ENCODE measurements at places on chromosomes 3 and 15. TPM values are rescaled to one million over a fixed set of nuclear protein-coding genes. Genes with fewer than 3 reads are reported as not detected.

Gene BUB1B
- 26.8 TPM for total RNA-seq

GRCh38 chr3:149409351-149409750, 31.9 kb upstream of the TM4SF1 start:
- DNase-seq: no peak

DNA sequence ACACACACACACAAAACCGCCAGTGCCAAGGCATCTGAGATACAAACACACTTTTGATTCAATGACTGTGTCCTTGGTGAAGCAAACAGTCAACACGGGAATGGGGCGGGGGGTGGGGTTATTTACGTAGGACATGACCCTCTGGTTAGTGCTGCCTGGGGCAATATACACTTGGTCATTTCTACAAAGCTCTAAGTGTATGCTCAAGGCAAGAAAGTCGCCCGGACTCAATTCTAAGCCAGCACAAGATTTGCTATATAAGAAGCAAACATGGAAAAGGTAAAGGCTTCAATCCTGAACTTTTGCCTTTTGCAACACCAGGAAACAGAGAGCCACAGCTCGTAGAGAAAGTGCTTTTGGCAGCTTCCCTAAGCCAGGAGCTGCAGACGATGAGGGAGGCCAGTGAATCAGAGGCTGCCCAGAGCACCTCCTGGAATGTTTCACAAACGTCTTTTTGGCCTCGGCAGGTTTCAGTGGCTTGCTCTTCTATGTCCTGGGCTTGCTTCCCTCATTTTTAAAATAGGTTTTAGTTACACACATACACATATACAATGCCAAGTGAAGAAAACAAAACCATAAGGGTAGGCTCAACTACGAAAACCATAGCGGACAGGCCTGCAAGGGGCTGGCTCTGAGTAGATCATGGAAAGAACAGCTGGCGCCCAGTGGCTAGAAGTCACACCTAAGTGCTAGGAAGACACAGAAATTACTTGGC, 73.6 kb downstream of the TM4SF4 start:
- no peak for DNase-seq

DNA sequence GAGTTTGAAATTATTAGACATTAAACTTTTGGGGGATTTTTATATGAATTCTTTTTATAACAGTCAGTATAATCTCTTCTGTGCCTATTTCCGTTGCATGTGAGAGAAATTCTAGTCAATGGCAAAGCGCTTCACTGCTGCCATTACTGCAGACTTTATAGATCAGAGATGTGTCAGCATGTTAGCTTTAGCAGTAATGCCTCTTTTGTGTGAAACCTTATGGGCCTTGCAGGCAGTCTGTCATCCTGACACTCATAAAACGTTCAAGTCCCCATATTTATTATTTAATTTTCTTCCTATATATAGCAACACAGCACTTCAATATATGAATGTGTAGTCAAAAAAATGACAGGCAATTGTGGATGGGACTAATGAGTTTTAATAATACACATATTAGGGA, 191.0 kb downstream of the NLGN1 start:
- no peak for DNase-seq

Gene ACSBG1
- not detected for total RNA-seq

DNA sequence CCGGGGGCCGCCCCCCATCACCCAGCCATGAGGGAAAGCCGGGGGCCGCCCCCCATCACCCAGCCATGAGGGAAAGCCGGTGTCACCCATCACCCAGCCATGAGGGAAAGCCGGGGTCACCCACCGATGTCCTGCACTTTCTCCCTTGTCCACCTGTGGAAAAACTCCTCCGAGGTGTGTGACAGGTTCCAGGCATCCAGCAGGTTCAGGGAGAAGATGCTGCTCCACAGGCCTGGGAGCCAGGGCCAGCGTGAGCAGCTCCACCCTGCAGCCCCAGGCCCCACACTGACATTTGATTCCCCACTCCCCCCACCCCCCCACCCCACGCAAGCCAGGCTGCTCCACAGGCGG, 15.5 kb upstream of the EHD4 start:
- no peak for DNase-seq

DNA sequence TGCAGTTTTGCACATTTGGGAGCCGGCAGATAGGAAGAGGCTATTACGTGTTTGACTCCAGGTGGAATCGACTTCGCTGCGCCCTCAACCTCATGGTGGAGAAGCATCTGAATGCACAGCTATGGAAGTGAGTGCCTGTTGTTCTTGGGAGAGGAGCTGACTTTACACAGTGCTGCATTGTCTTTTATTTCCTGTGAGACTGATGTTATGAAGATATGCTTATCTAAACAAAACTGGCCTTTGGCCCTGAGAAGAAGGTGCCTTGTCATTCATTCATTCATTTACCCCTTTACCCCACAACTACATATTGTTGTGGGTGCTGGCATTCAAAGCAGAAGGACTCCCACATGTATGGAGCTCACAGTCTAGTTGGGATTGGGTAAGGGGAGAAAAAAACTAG, 32.6 kb downstream of the PSMD6 start:
- DNase-seq: no peak

Gene SPESP1
- 4.0 TPM for total RNA-seq

Gene HAUS2
- 37.9 TPM for total RNA-seq

DNA sequence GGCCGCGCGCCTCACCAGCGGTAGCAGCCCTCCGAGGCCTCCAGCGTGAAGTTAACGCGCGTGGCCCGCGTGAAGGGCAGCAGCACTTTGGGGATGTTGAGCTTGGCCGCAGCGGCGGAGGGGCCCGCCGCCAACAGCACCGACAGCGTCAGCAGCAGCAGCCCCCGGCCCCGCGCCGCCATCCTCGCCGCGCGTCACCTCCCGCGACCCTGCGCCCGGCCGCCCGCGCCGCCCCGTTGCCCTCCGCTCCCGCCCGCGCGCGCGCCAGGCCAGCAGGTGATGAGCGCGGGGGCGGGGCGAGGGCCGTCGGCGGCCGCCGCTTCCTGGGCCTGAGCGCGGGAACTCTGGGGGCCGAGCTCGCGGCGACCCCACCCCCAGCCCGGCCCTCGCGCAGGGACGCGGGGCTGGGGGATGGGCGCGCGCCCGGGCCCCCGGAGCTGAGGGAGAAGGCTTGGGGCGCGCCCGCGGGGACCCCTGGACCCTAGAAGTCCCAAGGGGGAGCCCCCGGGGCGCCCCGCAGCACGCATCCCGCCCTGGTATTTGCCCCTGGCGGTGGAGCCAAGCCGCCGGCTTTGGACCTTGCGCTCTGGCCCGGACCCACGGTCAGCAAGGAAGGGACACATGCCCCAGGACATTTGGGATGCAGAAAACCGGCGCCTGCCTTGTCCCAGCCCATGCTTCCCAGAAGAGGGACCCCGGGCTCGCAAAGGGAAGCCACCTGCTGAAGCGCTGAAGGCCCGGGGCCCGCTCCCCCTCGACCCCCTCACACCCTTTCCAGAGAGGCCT, at the start of gene NUP210:
NUP210 (minus strand) TSS at position 278 of the 786 bp plus-strand sequence; CDS start at position 182, 96 bp downstream.
- DNase-seq: no peak

DNA sequence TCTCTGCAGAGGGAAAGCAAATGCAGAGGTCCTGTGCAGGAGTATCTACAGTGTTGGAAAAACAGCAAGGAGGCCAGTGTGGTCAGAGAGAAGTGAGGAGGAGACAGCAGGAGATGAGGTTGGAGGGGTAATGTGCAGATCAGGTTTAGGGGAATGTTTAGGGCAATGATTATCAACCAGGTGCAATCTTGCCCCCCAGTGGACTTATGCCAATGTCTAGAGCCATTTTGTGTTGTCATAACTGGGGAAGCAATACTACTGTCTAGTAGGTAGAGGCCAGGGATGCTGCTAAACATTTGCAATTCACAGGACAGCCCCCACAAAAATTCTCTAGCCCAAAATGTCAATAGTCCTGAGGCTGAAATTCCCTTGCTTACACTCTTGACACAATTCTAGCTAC, 13.1 kb downstream of the CCDC191 start:
- DNase-seq: no peak

- DNase-seq: no peak
Measured at GRCh38 chr3:127777332-127777731, 45.0 kb downstream of the MGLL start.

- no peak for DNase-seq
Measured at GRCh38 chr3:123524981-123525380, 59.9 kb downstream of the HACD2 start.

GRCh38 chr3:58180940-58181587, 29.7 kb downstream of the DNASE1L3 start:
- no peak for DNase-seq

Gene RLBP1
- total RNA-seq: not detected

Gene SMAD3
- 32.6 TPM for total RNA-seq

DNA sequence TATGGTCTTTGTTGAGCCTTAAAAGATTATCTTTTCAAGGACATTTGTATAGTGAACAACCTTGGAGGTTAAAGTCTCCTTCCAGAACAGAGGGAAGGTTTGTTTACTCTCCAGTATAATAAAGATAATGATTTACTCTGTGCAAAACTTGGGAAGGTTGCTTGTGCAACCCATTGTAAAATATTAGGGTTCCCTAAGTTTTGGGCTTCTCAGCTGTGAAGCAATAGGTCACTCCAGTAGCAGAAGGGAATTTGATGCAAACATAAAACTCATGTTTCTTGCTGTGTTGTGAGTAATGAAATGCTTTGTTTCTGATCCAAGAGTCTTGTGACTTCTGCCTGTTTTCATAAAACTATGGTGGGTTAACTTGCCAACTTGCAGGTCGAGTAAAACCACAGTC, 177.5 kb downstream of the SUCNR1 start:
- DNase-seq: no peak

DNA sequence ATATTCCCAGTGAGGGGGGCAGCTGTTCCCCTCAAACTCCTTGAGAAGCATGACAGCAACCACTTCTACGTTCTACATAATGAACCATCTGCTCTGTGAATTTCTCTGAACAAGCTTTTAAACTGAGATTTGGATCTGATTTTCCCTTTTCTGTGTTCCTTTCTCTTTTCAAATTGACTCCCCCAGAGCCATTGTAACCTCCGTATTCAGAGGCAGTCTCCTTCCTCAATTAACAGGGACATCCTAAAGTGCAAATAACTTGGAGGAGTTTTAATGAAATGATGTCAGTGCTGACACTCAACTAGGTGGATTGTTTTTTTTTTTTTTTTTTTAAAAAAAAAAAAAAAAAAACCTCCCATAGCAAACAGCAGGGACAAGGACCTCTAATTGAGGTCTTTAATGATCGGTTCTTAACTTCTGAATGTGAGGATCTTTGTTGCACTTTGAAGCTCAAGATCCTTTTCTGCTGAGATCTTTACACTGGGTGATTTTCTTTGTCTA, 48.8 kb downstream of the ADAMTS9 start:
- no peak for DNase-seq

GRCh38 chr3:4986175-4986781, 7.0 kb downstream of the BHLHE40 start:
- no peak for DNase-seq

- DNase-seq: no peak
Measured at GRCh38 chr3:188472336-188472735, 318.4 kb downstream of the LPP start.

- DNase-seq: no peak
Measured at GRCh38 chr15:98653686-98654085, 5.3 kb downstream of the IGF1R start.

GRCh38 chr15:23642413-23643044, 5.1 kb downstream of the MAGEL2 start:
- DNase-seq: no peak

Gene SLC41A3
- 55.3 TPM for total RNA-seq

Gene TTC21A
- total RNA-seq: 0.86 TPM

GRCh38 chr15:54841701-54842305, 354.9 kb downstream of the RSL24D1 start:
- DNase-seq: no peak

GRCh38 chr15:70197945-70198361, 100.2 kb upstream of the TLE3 start:
- no peak for DNase-seq

- no peak for DNase-seq
Measured at GRCh38 chr3:9066141-9066540, 102.9 kb upstream of the RAD18 start.

DNA sequence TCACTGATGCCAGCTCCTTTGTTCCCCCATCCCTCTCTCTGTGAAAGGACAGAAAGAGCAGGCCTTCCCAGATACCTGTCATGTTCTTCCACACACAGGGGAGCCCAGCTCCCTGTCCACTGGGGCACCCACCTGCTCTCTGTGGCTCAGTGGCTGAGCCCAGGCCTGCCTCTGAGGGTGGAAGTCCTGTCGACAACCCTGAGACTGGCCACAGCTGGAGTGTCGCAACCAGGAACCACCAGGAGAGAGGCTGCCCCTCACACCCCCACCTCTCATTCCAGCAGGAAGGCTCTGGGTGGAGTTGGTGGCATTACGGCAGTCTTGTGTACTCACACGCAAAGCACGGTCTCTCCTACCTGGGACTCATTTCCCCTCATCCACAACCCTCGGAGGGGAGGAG, 66.3 kb downstream of the MEGF11 start:
- DNase-seq: no peak

Gene RBMS3
- 49.5 TPM for total RNA-seq

Gene OIP5
- total RNA-seq: 13.2 TPM

GRCh38 chr3:50583897-50584296, 14.6 kb downstream of the HEMK1 start:
- no peak for DNase-seq

GRCh38 chr15:26691249-26691648, 81.6 kb downstream of the GABRB3 start:
- DNase-seq: no peak

Gene TPRG1
- total RNA-seq: 0.13 TPM

GRCh38 chr15:51825698-51826097, 3.8 kb upstream of the TMOD3 start:
- DNase-seq: no peak

Gene SENP7
- 16.6 TPM for total RNA-seq

- peak; percentile 30 for DNase-seq
Measured at GRCh38 chr3:111895071-111895470, 36.0 kb downstream of the PHLDB2 start.

Gene SOX2
- not detected for total RNA-seq

GRCh38 chr3:125214738-125215137, 2.2 kb upstream of the SLC12A8 start:
- DNase-seq: no peak

Gene NAA50
- 298 TPM for total RNA-seq

GRCh38 chr3:9884555-9885165, 4.6 kb upstream of the CIDEC start:
- no peak for DNase-seq

DNA sequence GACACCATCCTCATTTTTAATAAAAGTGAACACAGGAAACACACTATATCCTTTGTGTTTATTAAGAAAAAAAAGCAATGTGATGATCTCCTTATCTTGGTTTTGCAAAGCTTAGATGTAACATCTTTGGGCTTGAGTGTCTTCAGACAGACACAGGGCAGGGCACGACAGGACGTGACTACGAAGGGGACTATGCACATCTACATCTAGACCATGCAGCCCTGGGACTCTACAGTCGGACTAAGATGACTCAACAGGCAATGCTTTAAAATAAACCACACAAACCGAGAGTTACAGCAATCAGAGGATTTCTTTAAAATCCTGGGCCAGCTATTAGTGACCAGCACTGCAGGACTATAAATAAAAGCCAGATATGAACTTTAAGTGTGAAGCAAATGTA, 22.8 kb upstream of the TM2D3 start:
- no peak for DNase-seq

- no peak for DNase-seq
Measured at GRCh38 chr15:38376081-38376480, 77.8 kb upstream of the FAM98B start.
